ENCODE measurements at places on chromosomes 3 and 15.

DNA sequence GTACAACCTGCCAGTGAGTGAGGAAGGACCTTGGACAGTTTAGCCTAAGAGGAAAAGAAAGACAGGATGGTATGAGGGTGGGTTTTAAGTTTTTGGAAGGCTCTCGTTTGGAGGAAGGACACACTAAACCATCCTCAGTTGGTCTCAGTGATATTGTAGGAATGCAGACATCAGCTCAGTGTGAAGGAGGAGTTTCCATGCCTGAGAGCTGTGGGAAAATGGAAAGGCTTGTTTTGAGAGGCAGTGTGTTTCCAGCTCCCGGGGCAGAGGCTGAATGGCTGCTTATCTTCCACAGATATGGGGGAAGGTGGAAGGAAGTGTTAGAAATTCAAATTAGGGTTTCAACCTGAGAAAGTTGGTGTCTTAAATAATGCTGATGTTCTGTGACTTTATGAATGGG lies 89.6 kb upstream of the MYZAP start:
- no peak for DNase-seq

DNA sequence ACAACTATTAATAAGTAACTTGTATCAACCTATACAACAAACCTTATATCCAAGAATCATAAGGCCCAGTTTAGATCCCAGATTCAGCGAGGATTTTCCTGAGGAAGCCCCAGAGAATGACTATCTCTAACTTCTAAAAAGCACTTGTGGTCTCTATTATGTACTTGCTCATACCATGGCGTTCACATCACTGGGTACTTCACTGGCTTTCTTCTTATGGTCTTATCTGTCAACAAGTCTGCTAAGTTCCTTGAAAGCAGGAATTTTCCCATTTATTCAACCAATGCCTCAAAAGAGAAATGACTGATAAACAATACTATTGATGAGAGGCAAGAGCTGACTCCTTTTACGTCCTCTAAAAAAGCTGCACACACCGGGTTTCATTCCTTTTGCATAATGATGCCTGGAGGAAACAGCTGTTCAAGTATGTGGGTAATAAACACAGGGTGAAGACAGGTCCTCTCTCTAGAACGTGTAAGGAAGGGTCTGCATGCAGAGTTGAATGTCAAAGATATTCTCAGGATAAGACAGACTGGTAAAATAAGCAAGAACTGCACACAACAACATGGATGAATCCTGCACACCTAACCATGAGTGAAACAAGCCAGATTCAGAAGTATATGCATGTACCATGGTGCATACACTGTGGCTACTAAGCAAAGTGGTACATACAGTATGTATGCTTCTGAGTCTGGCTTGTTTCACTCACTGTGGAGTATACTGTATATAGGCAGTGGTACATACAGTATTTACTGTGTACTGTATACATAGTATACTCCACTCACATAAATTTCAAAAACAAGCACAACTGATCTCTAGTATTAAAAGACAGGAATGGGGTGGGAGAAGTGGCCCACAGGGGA lies 408.7 kb downstream of the SHQ1 start:
- no peak for DNase-seq

DNA sequence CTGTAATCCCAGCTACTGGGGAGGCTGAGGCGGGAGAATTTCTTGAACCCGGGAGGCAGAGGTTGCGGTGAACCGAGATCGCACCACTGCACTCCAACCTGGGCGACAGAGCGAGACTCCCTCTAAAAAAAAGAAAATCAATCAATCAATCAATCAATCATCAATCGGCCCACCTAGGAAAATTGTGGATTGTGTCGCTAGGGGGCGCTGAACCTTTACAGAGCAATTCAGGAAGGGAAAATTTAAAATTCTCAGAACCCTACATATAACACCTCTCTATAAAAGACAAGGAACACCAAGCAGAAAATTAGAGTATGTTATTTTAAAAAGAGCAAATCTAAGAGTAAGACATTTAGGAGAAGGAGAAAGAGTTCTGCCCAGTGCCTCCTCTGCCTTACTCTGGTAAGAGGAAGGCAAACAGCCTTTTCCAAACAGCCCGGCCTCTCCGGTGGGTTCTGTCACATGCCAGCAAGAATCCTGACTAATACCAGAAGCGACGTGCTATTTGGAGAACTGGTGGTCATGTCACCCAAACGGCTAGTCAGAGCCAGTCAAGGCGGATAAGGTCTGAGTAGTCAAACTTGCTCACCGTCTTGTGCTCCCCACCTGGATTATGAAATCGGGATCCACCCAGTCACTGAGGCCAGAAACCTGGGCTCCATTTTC lies 22.3 kb upstream of the SMCO1 start:
- no peak for DNase-seq

GRCh38 chr3:27293939-27294338 lies 75.2 kb downstream of the NEK10 start:
- no peak for DNase-seq

DNA sequence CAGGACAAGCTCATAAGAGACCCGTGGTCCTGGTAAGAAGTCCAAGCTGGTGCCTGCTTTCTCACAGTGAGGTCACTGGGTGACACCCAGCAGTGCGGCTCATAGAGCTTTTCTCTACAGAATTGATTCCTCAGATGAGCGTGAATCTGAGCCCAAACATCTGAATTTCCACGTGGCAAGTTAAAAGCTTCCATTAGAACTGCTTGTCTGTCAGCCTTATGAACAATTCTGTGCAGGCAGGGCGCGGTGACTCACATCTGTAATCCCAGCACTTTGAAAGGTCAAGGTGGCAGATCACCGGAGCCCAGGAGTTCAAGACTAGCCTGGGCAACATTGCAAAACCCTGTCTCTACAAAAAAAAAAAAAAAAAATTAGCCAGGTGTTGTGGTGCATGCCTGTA lies 113.1 kb upstream of the ABHD17C start:
- no peak for DNase-seq

GRCh38 chr3:123667784-123668183 lies 82.9 kb upstream of the HACD2 start:
- no peak for DNase-seq

- no peak for DNase-seq
Observed at GRCh38 chr15:62052713-62053112, 7.5 kb downstream of the VPS13C start.

GRCh38 chr3:33439546-33440327 lies 468 bp downstream of the UBP1 start:
- DNase-seq: no peak

DNA sequence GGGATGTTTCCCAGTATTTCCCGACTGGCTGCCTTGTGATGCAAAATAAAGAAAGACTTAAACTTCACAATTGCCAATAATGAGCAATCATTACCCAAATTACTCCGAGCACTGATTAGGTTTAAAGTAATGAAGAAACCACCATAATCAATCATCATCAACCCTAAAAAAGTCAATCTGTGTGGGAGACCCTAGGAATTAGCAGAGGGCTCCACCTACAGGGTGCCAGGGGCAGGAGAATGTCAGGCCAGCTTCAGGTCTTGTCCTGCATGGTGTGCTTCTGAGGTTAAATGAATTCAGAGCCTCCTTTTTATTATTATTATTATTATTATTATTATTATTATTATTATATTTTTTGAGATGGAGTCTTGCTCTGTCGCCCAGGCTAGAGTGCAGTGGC lies 478.0 kb upstream of the ARRDC4 start:
- no peak for DNase-seq

GRCh38 chr15:90044916-90045371 lies 43.8 kb downstream of the ZNF710 start:
- no peak for DNase-seq

DNA sequence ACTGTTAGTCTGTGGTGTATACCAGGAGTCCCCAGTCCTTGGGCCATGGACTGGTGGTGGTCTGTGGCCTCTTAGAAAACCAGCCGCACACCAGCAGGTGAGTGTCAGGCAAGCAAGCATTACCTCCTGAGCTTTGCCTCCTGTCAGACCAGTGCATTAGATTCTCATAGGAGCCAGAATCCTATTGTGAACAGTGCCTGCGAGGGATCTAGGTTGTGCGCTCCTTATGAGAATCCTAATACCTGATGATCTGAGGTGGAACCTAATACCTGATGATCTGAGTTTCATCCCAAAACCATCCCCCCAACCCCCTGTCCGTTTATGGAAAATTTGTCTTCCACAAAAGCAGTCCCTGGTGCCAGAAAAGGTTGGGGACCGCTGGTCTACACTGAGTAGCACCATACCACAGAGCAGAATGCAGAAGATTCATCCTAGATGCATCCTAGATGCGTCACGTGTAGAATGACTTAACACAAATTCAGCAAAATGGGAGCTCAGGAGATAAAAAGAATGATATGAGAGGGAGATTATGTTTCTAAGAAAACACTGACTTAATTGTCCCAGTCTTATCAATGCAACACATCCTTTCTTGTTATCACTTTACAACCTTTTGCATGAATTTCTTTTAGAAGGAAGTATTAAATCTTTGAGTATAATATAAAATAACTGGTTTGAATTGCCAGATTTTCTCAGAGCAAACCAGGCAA lies 28.5 kb downstream of the SELENOT start:
- no peak for DNase-seq

DNA sequence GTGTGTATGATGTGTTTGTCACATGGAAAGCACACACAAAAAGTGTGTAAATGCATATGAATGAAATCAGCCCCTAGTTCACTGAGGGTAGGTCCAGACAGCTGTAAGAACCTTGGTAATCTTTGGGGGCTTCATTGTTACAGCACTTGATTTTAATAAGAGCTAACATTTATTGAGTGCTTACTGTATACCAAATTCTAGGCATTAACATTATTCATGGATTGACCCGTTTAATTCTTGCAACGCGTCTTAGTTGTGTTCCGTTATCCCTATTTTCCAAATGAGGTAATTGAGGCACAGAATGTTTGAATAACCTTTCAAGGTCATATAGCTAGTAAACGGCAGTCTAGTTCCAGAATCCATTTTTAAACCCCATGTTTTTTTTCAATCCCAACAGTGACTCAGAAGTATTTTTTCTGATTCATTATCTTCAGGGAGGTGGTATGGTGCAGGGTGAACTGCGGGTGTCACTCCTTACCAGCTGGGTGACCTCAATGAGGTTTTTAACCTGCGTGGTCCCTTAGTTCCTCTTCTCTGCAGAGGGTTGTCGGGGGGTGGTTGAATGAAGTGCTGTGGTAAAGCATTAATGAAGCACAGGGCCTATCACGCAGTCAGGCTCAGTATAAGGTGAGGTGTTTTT lies 14.2 kb downstream of the RAB8B start:
- DNase-seq: no peak

- DNase-seq: no peak
Observed at GRCh38 chr3:37283011-37283410, 108.6 kb upstream of the LRRFIP2 start.

DNA sequence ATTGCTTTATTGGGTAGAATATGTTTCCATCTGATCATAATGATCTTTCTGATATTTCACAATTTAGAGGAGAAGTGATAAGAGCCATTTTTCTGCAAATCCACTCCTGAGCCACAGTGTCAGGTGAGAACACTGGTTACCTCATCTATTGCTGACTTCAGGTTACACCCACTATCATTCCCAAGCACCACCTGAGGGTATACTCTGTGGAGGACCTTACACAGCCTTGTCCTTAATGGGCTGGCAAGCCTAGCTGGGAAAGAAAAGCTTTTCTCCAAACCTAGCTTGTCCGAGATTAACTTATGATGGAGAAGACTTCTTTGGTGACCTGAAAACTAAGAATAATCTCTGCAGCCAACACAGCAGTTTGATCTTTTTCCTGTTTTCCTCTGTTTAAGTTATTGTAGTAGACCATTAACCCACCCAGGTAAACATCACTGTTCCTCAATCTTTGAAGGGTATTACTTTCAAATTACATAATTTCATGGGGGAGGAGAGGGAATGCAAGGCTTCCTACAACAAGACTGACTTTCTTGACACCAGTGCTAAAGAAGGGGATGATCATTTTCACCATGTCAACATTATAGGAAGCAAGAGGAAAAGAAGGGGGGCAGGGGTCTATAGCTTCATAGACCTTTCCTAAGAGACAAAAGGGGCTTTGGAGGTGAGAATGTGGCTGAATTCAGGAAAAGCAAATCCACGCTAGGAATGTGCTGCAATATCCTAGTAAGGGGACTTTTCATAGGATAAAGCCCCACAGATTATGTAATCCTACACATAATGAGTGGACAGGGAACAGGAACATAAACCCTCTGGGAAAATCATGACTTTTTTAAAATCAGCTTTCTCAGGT lies 1.7 kb downstream of the NCEH1 start:
- no peak for DNase-seq

- DNase-seq: no peak
Observed at GRCh38 chr15:89978914-89979313, 22.2 kb upstream of the ZNF710 start.

GRCh38 chr3:86991840-86992435 lies 989 bp upstream of the VGLL3 start:
- DNase-seq: no peak
